NCI-H446 treated with DMSO at 0.1 percent for 48 hours (cell line): ENCODE measurements at places on chromosomes 6 and 20.

GRCh38 chr6:90347411-90347851 is 50.8 kb upstream of the BACH2 start:
- no peak for DNase-seq

- DNase-seq: no peak
Observed at GRCh38 chr6:149888659-149889058, 9.3 kb downstream of the RAET1E start.

- no peak for DNase-seq
Observed at GRCh38 chr20:63360850-63361518, at the start of gene CHRNA4. Gene CHRNA4 (minus strand): TSS chr20:63361349. CDS start chr20:63361165, 184 bp downstream.

- DNase-seq: no peak
Observed at GRCh38 chr20:58755062-58755697, 62.6 kb downstream of the NPEPL1 start.

GRCh38 chr6:24833711-24834386 is 35.1 kb upstream of the ARMH2 start:
- no peak for DNase-seq

DNA sequence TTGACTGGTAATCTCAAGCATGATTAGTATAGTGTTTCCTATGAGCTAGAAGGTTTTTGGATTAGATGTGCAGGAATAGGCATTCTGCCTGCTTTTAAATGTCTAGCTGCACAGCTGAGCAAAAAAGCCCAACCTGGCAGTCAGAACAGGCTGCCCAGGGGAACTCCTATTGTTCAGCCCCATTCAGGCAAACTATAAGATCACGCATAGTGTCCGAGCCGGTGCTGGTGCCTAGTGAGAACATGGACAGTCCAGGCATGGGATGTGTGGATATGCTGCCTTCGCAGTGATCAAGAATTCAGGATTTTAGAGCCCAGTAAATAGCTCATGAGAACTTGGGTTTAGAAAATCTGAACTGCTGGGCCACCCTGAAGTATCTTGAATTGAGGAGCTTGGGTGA is 348.8 kb downstream of the UTRN start:
- DNase-seq: no peak

- no peak for DNase-seq
Observed at GRCh38 chr20:58518387-58518786, 3.2 kb upstream of the APCDD1L start.

DNA sequence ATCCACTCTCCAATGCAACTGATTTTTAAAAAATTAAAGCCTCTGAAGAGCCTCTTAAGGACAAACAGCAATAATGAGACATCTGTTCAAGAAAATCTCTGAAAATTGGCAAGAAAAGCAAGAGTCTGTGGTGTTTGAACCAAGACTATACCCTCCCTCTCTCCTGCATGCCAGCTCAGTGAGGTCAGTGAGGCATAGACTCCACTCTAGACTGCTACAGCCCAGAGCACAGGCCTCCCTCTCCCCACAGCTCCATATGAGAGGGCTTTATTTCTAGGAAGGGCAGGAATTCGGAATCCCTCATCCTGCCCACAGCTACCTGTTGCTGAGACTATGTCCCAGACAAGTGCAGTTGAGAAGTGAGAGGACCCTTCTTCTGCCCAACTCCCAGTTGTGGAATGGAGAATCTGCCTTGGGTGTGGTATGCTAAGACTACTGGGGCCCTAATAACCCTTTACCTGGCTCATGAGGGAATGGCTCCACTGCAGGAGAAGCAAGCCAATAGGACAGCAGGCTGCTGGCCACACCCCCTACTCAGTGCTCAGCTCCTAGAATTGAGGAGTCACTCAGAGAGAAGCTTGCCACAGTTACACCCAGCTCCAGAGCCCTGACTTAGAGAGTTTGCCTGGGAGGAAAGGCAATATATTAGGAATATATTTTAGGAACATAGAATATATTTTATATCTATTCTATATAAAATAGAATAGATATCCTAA is 22.7 kb upstream of the HLA-DQA1 start:
- DNase-seq: no peak
